HuH-7 (cell line): ENCODE measurements at places on chromosomes 3 and 15.

GRCh38 chr3:138180375-138181029 is 5.8 kb upstream of the DBR1 start:
- peak; percentile 51 for DNase-seq

DNA sequence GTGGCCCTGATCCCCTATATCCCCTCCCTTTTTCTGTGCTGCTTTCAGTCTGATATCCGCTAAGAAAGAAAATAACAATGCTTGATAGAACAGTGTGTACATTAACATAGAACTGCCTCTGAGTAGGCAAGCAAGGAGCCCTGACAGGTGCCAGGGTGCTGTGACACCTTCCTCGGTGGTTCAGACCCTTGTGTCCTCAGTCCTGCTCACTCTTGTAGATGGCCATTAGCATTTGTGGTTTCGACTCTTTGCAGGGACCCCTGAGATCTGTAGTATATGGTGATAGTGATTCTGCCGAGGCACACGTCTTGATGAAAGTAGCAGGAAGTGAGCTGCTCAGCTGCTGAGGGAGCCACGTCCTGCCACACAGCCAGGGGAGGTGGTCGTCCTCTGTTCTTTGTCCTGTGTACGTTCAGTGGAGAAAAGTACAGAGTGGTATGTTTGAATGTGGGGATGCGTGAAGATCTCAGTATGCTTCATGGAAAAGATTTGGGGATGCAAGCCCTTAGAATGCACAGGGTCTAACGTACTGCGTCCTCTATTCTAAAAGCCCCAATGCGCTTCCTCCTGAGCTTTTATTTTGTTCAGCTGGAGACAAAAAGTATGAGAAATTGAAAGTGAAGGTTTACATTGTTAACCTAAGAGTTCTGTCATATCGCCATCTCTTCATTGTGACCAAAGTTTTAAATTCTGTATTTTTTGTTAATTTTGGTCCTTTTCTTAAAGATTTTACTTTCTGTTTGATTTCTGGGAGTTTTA is 35.4 kb downstream of the PXYLP1 start:
- DNase-seq, result no peak

DNA sequence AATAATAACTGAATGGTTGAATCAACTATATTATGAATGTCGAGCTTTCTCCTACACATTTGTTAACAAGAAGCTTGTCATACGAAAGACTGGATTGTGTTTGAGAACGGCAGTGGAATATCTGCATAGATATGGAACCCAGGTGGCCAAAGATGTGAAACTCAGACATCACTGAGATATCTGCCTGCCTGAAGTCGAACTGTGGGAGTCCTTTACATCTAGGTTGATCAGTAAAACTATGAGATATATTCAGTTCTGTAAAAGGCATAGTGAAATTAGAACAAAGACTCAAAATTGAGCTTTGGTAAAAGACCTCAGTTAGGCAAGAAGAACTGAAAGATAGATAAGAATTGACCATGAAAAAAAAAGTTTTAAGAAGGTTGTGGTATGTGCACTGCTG is 41.5 kb upstream of the TOP2B start:
- no peak for DNase-seq

DNA sequence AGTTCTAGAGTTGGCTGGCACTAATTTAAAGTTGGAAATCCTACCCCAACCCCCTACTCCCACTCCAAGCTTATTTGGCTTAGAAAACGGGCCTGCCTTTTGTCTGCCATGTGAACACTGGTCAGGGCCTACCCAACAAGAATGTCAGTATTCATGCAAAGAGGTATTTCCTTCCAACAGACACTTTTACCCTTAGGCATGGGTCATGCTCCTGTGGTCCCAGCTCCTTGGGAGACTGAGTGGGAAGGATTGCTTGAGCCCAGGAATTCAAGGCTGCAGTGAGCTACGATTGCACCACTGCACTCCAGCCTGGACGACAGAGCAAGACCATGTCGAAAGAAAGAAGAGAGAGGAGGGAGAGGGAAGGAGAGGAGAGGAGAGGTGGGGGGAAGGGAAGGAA is 137.5 kb upstream of the LRTM1 start:
- DNase-seq, result no peak

DNA sequence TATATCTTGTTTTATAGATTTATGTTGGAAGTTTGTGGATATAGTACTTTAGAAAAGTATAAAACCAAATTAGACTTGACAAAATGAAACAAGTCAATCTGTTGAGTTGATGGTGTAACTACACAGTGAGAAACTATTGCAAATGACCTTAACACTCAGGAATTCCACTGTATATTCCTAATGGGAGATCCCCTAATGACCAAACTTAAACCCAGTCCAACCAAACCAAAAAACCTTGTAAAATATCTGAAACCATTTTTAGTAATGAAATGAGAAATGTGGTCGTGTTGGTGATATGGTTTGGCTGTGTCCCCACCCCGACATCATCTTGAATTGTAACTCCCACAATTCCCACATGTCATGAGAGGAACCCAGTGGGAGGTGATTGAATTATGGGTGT is 31.9 kb upstream of the ATP13A3 start:
- DNase-seq, result no peak

- no peak for DNase-seq
Observed at GRCh38 chr3:9135526-9135925, 113.9 kb downstream of the SRGAP3 start.

DNA sequence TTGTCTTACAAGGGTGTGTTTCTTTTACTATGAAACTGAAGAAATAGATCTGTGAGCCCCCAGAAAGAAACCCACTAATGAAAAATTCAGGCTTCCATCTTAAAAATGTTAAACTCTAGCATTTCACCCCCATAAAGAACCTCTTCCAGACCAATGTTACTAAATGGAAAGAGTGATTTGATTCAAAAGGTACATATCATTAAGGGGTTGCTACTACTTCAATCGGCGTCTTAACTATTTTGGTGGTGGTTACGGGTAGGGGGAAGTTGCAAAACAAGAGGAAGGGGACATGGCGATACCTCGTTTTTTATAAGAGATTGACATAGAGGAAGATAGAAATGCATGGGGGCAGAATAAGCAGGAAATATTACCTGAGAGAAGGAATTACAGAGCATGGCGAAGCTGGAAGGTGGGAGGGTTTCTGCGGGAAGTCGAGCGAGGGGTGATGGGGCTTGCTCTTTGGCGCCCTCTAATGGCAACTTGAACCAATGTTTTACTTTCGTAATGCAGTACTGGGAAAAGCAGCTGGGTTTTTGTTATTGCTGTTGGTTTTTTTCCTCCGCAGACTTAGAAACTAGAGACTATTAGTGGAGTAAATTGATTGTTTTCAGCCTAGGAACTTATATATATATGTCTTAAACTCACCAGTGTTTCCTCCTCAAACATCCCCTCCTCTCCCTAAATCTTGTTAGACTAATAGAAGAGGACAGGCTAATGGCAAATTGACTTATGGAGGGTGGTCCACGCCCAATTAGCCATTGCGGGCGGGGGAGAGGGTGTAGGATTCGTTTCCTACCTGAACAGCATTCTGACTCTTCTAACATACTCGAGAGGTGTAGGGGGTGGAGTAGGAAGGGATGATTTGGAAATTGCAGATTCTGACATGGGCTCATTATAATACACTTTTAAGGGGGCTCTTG is 11.3 kb upstream of the SOX2 start:
- DNase-seq, result peak; percentile 80

- DNase-seq, result no peak
Observed at GRCh38 chr15:51083641-51084166, 11.0 kb downstream of the TNFAIP8L3 start.

- DNase-seq, result no peak
Observed at GRCh38 chr15:36221992-36222391, 357.4 kb upstream of the CDIN1 start.

- no peak for DNase-seq
Observed at GRCh38 chr3:184780981-184781515, 30.9 kb upstream of the VPS8 start.

- DNase-seq, result no peak
Observed at GRCh38 chr3:196531418-196531817, 16.3 kb upstream of the SMCO1 start.

- no peak for DNase-seq
Observed at GRCh38 chr3:65078748-65079147, 390.9 kb upstream of the ADAMTS9 start.

- no peak for DNase-seq
Observed at GRCh38 chr15:58148633-58149445, 10.7 kb downstream of the AQP9 start.

DNA sequence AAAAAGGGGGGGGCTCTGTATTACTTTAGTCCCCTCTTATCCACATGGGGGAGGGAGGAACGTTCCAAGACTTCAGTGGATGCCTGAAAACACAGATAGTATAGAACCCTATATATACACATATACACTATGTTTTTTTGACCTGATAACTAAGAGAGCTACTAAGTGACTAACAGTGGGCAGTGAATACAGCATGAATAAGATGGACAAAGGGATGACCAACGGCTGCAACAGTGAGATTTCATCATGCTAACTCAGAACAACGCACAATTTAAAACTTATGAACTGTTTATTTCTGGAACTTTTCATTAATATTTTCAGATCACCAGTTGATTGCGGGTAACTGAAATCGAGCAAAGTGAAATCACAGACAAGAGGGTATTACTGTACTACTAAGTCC is 7.3 kb downstream of the DCUN1D1 start:
- no peak for DNase-seq

DNA sequence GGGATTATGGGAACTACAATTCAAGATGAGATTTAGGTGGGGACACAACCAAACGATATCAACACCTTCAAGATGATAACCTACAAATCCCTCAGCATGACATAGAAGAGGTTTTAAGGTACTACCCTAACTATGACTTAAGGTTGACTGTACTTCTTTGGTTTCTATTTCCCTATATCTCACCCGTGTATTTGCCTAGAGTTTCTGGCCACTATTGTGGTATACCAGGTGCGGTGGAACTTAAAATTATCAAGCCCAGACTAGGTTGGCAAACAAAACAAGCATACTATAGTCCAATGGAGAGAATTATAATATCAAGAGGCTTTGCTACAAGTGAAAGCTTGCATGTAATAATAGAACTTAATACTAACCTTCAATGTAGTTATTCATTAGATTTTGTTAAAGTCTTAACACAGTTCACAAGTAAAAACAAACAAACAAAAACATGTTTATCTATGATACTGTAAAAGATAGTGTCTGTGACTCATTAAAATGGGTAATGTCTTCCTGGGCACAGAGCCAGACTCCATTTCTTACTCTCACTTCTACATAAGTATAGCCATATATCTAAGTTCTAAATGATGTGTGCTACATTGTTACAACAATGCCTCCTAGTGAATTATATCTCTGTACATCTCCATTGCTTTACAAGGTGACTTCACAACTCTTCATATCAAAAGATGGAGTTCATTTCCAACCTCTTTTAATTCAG is 479.1 kb downstream of the ZBBX start:
- no peak for DNase-seq

DNA sequence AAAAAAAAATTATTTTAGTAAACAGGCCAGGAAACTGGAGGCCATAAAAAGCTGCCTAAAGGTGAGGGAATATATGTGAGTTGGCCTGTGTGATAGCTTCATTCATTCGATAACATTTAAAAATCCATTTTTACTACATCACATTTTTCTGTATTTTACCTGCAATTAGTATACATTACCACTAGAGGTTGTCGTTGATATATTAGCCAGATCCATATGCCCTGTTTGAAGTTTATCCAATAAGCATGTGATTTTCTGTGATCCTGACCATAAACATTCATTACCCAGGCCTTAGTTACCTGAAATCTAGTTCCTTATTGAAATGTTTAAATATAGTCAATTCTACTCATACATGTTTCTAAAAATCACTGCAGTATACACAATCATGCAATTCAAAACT is 71.4 kb downstream of the ARNT2 start:
- no peak for DNase-seq

GRCh38 chr15:83549623-83550022 is 102.5 kb downstream of the SH3GL3 start:
- no peak for DNase-seq

DNA sequence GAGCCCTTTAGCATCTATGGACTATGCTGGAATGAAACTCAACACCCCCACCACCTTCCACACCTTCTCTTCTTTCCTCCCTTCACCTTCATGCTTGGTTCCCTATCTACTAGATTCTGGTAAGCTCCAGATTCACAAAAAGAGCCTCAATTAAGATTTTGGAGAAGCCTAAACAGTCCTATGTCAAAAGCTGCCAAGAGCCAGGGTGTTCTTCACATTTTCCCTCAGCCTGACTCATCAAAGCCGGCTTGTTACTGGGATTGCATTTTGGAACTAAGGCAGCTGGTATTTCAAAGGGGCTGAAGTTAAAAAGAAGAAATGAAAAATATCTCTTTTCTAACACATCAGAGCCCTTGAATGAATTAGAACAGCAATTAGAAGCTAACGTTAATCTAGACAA is 247.7 kb downstream of the MYRIP start:
- DNase-seq, result no peak

DNA sequence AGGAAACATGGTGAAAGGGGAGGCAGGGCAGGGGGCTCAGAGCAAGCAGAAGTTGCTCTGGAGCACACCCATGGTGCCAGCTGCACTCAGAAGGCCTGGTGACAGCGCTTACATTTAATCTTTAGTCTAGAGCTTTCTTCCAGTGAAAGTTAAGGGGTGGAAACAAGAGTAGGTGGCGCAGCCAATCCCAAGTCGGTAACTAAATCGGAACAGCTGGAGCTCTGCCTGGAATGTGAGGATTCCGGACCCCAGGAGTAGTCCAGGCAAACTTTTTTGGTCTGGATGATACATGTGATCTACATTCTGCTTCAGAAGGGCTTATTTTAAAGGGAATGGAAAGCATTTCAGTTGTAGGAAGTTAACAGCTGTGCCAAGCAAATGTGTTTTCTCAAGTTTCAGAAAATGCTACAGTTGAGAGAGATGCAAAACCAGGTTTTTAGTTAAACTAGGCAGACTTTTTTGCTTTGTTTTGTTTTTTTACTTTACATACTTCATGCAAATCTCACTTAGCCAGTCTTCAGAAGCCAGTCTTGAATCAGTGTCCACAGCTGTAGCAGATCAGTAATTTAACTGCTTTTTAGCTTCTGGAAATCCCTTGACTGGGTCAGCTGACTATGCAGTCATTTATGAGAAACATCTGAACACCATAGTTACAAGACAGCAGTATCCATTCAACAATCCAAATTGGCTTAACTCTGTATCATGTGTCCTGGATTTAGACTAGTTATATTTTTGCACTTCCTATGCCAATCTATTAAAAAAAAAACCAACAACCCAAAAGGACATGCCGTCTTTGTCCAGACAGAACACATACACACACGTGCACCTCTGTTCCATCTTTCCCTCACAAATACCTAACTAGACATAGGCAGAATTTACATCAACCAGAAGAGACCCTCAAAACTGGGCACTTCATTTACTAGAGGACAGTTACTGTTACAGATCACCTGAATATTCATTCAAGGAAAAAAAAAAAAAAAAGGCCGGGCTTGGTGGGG is 33.2 kb downstream of the ZNF106 start:
- no peak for DNase-seq

DNA sequence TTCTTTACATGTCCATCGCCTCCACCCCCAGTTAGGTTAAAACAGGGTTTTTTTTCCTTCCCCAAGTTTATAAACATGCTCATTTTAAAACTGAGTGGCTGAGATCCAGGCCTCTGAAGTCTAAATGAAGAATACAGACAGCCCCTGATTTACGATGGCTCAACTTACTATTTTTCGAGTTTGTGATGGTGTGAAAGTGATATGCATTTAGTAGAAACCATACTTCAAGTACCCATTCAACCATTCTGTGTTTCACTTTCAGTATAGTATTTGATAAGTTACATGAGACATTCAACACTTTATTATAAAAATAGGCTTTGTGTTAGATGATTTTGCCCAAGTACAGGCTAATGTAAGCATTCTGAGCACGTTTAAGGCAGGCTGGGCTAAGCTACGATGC is 30.5 kb upstream of the GNB5 start:
- DNase-seq, result no peak

GRCh38 chr3:136464502-136464901 is 214.4 kb downstream of the PCCB start:
- no peak for DNase-seq

GRCh38 chr3:128473737-128474136 is 7.0 kb upstream of the DNAJB8 start:
- DNase-seq, result no peak
